ENCODE measurements at places on chromosomes 7 and 10.
A peak's percentile ranks its signal among the peaks of the same experiment; 100 is the strongest.

- no peak for DNase-seq
Measured at GRCh38 chr7:151592868-151593486, 73.3 kb upstream of the RHEB start.

DNA sequence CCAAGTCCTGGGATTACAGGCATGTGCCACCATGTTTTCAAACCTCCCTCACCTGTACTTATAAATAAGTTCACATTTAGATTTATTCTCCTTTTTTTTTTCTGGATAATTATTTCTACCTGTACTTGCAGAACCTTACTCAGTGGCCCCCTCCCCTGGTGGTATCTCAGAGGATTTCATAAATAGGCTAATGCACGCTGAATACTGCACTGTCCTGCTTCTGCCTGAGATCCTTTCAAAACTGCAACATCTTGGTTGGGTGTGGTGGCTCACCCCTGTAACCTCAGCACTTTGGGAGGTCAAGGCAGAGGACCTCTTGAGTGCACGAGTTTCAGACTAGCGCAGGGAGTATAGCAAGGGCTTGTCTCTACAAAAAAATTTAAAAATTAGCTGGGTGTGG is 4.6 kb upstream of the BLVRA start:
- DNase-seq, result no peak

GRCh38 chr7:46047581-46047980 is 126.5 kb upstream of the IGFBP3 start:
- no peak for DNase-seq

GRCh38 chr7:132117636-132118035 is 458.6 kb downstream of the PLXNA4 start:
- DNase-seq, result no peak

- DNase-seq, result no peak
Measured at GRCh38 chr7:38907066-38907465, 1.9 kb downstream of the VPS41 start.

DNA sequence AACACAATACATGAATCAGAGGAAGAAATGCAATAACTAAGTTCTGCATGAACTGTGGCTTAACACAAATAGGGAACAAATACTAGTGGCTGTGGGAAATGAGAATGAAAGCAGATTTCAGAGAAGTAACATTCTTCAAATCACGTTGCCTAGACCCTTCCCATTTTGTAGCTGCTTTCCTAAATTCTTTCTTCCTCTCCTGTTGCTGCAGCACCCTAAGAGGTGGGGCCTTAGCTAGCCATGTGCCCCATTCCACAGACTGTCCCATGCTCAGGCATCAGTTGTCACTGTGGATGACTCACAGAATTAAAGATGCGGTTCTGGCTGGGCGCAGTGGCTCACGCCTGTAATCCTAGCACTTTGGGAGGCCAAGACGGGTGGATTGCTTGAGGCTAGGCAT is 704.7 kb upstream of the C7orf33 start:
- no peak for DNase-seq

- DNase-seq, result no peak
Measured at GRCh38 chr10:113550365-113550764, 2.5 kb upstream of the HABP2 start.

DNA sequence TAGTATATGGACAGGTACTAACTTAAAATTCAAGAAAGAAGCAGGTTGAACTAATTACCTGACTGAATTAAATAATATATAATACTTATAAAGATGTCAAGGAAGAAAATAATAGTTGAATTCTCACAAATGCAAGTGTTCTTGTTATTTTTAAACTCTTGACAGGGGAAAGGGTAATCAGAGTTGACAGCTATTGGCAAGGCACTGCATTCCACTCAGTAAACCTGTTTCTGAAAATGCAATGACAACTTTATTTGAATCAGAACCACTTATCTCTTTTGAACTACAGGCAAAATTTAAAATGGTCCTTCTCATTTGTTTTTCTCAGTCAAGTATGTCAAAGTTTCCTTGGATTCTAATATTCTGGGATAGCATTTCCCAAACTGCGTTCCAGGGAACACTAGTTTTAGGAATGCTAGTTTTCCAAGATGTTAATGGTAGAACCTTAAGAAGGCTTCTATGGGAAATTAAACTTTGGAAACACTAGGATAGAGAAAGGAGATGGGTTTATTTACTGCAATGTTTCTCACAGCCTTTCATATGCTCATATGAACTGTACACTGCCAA is 103.7 kb upstream of the LRRN3 start:
- no peak for DNase-seq

DNA sequence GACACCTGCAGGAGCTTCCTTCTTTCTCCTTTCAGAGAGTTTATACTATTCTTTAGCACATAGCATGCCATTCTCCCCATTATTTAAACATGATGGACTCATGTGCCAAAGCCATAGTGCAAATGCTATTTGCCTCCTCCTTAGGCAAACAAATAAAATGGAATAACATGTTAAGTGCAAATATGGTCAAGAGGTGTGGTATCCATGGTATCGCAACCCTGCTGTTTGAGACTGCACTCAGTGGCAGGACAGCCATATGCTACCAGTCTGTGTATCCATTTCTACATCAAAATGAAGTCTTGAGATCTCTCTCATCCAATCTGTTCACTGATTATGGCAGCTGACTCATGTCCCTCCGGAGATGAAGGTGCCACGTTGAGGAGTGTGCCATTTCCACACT is 22.8 kb downstream of the HEPACAM2 start:
- DNase-seq, result no peak

DNA sequence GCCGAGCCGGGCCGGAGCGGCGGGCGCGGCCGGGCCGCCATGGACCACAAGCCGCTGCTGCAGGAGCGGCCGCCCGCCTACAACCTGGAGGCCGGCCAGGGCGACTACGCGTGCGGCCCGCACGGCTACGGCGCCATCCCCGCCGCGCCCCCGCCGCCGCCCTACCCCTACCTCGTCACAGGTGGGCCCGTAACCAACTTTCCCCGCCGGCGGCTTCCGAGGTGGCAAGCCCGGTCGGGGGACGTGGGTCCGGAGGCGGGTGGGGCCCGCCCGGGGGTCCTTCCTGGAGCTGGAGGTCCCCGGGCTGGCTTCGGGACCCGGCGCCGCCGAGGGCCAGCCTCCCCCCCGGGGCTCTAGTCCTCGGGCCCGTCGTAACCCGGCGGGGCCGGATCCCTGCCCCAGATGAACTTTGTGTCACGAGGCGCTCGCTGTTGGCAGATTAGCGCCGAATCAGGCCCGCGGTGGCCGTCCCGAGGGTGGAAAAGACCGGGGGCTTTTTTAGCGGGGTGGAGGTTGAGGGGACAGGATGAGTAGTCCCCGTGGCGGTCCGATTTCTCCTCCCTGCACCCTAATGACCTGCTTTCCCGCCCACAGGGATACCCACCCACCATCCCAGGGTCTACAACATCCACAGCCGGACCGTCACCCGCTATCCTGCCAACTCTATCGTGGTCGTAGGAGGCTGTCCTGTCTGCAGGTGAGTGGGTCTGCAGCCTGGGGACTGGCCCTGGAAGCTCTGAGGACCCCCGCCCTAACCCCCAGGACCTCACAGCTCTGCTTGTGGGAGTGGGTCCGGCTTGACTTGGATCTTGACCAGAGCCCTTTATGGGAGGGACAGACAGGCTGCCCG is 496 bp downstream of the BRI3 start:
- peak; percentile 18 for DNase-seq

GRCh38 chr7:100710452-100710851 is 4.5 kb downstream of the POP7 start:
- DNase-seq, result no peak

DNA sequence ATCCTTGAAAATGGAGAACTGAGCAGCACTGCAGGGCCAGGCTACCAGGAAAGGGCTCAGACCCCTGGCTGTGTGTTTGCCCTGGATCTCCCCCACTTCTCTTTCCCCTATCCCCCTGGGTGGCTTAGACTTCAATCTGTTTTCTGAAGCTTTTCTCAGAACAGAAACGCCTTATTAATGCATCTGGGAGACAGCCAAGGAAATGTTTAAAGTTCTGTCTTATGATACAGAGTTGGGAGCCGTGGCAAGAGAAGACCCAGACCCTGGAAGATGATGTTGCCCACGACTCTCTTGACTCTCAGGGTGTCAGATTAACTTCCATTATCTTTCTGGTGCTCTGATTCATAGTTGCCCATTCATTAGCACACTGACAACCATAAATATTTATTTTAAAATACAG is 107.1 kb downstream of the EBLN1 start:
- DNase-seq, result no peak

- no peak for DNase-seq
Measured at GRCh38 chr10:98915911-98916310, 319.7 kb downstream of the HPSE2 start.

DNA sequence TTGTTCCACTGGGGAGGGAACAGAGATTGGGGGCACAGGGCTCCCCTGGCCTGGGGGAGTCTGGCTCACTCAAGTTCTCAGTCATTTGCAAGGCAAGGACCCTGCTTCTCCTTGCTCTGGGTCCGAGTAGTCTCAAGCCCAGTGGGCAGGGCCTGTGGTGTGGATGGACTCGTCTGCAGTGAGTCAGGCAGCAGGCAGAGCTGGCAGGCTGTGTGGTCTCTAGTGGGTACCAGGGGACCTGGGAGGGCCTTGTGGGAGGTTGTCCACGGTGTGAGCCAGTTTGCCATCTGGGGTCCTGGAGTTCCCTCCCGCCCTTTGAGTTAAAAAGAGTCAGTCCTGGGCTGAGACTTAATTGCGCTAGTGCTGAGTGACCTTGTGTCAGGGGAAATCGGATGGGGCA is 8.8 kb upstream of the SH2D4B start:
- DNase-seq, result no peak

GRCh38 chr7:35544028-35544742 is 150.8 kb downstream of the HERPUD2 start:
- no peak for DNase-seq

Measured in CD4-positive, alpha-beta T cell treated with Interleukin-15 for 4 hours (primary cell).